Cardiac fibroblast (primary cell): ENCODE measurements at places on chromosomes 16 and 17.

GRCh38 chr17:76075364-76076145, 974 bp downstream of the GALR2 start:
- DNase-seq: peak; percentile 40

- no peak for DNase-seq
These were observed 69.2 kb downstream of the SOX9 start for GRCh38 chr17:72189768-72190593.

GRCh38 chr17:17740615-17741348, 59.5 kb downstream of the RAI1 start:
- no peak for DNase-seq

- DNase-seq: no peak
These were observed 3.8 kb downstream of the MRPL38 start for GRCh38 chr17:75900691-75901533.

DNA sequence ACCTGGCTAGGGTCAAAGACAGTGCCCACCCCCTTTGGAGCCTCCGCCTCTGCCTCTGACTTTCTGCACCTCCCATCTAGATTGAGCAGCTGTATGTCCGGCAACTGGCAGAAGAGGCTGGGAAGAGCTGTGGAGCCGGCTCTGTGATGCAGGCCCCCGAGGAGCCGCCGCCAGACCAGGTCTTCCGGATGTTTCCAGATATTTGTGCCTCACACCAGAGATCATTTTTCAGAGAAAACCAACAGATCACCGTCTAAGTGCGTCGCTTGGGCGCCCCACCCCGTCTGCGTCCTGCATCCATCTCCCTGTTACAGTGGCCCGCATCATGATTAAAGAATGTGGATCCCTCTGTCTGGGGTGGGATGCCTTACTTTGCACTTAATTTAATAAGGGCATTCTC, 22.1 kb downstream of the IRF8 start:
- DNase-seq: no peak

DNA sequence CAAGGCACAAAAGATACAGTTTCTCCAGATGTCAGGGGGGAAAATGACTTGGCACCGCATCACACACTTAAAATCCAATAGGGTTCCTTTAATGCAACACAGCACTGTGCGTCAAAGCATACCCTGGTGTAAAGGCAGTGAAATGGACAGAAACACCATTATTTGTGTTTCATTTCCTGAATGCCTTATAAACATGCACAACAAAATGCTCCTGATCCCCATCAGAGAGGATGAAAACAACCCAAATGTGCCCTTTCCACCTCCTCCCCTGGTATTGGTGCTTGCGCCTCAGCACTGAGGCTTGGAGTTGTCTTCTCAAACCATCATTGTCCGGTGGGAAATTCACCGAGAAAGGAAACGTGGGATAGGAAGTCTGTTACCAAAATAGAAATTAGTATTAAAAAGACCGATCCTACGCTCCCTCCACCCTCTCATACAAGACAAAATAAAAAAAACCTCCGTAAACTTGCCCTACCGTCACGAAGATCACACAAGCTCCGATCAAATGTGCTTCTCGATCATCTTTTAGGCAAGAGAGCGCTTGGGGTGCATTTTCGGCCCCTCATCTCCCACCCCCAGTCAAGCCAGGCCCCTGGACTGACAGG, 722 bp downstream of the CDC27 start:
- peak; percentile 64 for DNase-seq

GRCh38 chr17:79033741-79034501, 10.0 kb downstream of the C1QTNF1 start:
- DNase-seq: peak; percentile 72

- no peak for DNase-seq
These were observed 38.6 kb downstream of the CREBBP start for GRCh38 chr16:3841729-3842508.

DNA sequence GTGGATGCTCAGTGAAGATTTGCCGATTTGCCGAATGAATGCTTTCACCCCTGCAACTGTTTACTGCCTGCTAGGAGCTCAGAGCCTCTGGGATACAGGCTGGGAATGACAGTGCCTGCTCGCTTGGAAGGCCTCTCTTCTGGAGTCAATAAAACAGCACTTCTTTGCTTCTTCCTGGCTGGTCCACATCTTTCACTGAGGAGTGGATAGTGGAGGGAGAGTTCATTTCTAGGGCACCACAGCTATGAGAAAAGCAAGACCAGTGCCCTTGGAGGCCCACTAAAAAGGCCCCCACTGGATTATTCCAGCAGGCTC, 3.1 kb upstream of the USP7 start:
- no peak for DNase-seq

DNA sequence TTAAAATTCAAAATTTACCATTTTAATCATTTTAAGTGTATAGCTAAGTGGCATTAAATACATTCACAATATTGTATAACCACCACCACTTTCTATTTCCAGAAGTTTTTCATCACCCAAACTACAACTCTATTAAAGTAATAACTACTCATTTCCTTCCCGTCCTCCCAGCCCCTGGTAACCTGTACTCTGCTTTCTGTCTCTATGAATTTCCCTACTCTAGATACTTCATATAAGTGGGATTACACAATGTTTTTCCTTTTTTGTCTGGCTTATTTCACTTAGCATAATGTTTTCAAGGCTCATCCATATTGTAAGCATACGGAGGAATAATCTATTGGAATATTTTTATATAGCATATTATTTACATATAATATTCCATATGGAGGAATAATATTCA, 29.7 kb downstream of the ESRP2 start:
- no peak for DNase-seq

GRCh38 chr17:75917141-75917916, 12.6 kb upstream of the MRPL38 start:
- no peak for DNase-seq

DNA sequence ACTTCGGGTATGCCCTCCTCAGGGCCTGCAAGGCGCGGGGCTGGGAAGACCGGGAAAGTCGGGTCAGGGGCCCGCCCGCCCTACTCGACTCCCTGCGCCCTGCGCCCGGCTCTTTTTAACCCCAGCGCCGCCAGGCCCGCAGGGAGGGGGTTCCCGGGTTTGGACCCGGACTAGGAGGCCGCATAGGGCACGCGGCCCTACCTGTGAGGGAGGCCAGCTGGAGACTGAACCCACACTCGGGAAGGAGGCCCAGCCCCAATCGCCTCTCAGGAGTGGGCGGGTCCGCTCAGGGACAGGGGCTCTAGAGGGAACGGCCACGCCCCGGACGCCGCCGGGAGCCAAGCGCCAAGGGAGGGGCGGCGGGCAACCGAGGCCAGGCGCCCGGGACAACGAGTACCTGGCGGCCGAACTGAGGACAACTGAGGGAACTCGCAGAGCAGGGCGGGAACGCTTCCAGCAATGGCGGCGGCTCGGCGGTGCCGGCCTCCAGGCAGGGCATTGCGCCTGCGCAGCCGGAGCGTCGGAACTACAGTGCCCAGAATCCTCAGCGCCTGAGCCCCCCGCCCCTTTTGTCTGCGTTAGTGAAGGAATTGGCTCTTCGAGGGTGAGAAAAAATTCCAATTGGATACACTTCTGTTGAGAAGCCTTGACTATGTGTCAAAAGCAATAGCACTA, at the start of gene ZNF624:
Gene ZNF624 (minus strand): TSS at position 484 of the 675 bp plus-strand sequence.
- peak; percentile 95 for DNase-seq

- no peak for DNase-seq
These were observed 2.4 kb downstream of the RUNDC3A start for GRCh38 chr17:44310609-44311376.

DNA sequence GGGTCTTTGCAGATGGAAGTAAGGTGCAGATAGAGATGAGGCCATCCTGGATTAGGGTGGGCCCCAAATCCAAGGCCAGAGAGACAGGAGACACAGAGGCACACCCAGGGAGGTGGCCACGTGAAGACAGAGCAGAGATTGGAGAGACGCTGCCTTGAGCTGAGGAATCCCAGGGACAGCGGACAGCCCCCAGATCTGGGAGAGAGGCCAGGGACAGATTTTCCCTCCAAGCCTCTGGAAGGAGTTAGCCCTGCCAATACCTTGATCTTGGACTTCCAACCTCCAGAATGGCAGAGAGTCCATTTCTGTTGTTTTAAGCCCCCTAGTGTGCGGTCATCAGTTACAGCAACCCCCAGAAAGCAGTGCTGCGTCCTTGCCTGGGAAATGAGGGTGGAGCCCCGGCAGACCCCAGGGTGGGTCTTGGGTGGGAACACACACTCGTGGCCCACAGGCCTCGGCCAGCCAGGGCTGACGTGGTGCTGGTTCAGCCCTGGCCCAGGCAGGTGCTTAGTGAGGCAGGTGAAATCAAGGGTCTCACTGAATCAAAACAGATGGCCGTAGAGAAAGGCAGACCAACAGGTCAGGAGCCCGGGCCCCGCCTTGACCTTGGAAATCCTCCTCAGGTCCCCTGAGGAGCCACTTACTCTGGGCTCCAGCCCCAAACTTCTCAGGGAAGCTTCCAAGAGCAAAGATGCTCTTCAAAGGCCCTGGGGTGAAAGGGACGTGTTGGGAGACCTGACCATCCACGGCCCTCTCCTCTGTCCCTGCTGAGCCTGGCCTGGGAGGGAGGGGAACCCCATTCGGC, 169.3 kb downstream of the RBFOX3 start:
- DNase-seq: no peak

DNA sequence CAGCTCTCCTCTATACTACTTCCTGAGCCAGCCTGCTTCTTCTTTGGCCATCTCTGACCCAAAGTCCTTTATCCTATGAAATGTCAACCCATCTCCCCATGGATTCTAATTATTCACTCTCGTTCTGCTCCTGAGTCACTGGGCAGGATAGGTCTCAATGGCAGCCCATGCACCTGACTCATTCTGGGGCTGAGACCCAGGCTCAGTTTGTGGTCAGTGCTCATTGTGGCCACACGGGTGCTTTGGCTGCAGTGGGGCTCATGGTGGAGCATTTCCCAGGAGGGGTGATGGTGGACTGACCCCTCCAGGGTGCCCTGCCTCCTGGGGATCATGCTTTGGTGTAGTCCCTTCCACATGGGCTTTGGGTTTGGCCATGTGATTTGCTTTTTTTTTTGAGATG, 154.8 kb upstream of the WSCD1 start:
- DNase-seq: no peak

GRCh38 chr17:74332763-74333283, 6.8 kb downstream of the KIF19 start:
- DNase-seq: no peak
